Kidney capillary endothelial cell (primary cell): ENCODE measurements at places on chromosomes 5 and 9.

- no peak for DNase-seq
Observed at GRCh38 chr9:119834064-119834620, 464.9 kb upstream of the BRINP1 start.

- no peak for DNase-seq
Observed at GRCh38 chr5:179271821-179272325, 73.4 kb downstream of the ADAMTS2 start.

GRCh38 chr9:15139469-15139868, 167.5 kb downstream of the TTC39B start:
- no peak for DNase-seq

DNA sequence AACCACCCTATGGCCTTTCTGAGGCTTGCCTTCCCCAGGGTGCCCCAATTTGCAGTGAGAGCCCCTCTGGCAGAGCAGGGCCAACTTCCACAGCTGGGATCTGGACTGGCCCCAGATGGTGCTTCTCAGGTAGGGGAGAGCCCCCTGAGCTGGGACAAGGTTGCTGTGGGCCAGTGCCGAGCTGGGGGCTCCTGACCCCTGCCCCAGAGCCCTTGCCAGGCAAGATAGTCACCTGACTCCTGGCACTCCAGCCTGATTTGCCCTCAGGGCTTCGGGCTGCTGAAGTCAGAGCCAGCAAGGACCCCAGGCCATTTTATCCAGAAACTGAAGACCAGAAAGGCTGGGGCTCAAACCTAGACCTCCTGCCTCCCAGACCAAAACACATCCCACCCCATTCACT, 33.4 kb upstream of the AKNA start:
- no peak for DNase-seq

GRCh38 chr9:100605405-100605804, 27.5 kb downstream of the CAVIN4 start:
- DNase-seq: no peak

DNA sequence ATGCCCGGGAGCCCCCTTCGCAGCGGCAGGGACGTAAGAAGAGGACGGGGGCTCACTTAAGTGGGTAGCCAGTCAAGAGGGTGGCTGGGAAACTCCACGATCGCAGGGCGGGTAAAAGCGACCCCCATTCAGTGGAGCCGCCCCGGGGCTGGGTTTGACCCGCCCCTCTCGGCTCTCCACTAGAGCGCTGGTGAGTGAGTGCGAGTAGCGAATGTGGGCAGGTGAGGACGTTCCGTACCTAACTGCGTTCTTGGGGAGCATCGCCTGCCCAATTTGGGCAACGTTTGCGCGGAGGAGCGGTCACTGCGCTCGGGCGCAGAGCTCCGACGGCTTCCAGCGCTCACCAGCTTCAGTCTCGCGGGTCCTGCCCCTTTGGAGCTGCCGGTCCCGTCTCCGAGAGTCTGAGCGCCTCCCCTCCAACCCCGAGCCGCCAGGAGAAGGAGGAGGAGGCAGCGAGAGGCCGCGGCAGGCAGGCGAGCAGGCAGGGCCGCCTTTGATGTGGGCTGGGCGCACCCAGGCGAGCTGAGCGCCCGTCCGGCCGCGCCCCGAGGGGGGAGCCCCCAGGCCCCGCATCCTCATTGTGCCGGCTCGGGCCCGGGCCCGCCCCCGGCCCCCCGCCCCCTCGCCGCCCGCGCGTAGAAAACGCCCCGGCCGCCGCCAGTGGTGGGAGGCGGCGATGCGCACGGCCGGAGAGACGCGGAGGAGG, at the start of gene FGF18:
Gene FGF18 (plus strand): TSS at position 666 of the 706 bp plus-strand sequence. CDS start 553 bp downstream, outside the sequence.
- DNase-seq: no peak

DNA sequence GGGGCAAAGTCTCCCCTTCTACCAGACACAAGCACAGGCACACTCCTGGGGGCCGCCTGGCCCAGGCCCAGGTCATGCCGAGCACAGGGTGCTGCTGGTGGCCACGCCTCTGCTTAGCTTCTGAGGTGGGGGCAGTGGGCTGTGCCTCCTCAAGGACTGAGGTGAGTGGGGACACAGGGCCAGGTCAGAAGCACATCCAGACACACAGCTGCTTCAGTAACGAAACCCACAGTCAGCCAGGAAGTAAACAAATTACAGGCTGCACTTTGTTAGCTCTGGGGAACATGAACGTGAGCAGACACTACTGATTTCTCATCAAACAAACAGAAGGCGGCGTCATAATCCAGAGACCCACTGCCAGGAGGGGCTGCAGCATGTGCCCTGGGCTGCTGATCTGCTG, 192.4 kb downstream of the HSPA4 start:
- DNase-seq: no peak

DNA sequence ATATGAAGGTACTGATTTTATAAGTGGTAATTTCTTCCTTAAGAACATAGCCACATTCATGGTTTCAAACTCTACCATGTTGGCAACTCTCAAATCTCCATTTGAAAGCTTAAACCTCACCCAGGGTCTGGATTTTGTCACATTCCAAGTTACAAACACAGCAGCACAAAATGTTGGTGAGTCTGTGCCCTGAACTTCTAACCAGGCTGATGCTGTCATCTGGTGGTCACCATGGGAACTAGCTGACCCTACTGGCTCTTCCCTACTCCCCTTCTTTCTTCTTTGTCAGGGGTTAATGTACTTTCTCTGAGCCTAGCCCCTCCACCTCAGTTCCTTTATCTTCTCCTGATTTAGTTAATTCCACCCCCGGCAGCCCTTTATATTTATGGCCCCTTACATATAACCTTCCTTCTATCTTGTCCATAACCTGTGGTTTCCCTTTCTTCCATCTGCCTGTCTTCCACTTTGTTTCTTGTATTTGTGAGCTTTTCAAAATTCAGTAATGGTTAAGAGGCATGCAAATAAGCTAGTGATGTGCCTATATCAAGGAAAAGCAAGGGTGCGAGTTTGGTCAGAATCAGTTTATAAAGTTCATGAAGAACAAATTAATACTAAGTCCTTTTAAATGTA, 35.9 kb downstream of the TGFBR1 start:
- peak; percentile 31 for DNase-seq

GRCh38 chr9:113790093-113790492, 86.0 kb upstream of the ZNF618 start:
- DNase-seq: no peak

DNA sequence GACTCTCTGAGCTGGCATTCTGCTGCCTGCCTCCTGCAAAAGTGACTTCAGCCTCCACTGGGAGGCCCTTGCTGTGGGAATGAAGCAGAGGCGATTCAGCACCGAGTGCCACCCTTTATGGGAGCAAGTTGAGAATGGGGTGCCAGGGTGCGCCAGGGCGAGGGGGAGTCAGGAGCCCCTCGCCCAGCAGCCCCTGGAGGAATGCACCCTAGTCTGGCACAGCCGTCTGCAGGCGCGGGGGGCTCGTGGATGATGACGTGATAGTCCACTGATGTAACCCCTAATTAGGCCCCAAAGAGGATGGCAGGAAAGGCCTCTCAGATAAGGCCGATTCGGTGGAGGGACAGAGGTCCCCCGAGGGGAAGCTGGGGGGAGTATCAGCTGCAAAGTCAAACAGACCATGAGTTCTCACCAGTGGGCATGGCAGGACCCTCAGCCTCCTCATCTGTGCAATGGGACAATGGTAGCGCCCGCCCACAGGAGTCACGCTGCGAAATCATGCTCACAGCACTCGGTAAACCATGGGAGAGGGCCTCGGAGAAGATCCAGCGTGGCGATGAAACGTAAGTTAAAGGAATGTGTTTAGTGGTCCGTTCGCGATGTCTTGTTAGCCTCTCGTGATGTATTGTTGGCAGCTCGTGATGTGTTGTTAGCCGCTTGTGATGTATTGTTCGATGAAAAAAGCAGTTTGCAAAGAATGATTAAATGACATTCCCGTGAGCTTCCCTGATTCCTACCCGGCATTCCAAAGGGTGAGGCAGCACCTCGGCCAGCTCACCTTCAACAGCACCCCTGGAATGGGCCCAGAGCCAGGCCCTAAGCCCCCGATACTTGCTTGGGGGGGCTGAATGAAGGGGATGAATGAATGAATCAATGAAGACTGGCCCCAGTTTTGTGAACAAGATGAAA, 49.7 kb upstream of the NOTCH1 start:
- DNase-seq: no peak

- DNase-seq: peak; percentile 42
Observed at GRCh38 chr5:54610197-54610944, 92.8 kb downstream of the SNX18 start.

DNA sequence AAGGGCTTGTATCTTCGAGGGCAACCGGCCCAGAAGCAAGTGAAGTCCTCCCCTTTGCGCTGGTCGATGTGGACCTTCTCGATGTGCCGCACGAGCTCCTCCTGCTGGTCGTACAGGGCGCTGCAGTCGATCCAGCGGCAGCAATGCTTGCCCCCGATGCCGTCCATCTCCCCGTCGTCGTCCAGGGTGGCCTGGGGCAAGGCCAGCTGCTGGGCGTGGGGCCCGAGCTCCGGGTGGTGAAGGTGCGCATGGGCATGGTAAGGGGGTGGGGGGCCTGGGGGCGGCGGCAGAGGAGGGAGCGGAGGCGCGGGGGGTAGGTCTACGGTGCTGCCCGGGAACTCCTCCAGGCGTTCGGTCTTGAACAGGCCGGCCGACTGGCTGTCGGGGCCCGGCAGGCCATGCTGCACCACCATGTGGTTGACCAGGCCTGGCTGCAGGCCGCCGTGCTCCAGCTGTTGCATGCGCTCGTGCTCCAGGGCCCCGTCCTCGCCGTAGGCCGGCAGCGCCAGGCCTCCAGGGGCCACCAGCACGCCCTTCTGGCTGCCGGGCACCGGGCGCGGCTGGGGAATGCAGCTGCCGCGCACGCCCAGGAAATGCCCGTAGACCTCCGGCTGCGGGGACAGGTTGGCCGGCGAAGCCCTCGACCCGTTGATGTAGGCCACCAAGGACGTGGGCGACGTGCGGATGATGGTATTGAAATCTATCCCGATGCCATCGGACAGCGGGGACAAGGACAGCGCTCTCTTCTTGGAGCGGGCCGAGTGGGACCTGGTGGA, 181.8 kb downstream of the GLIS3 start:
- no peak for DNase-seq

DNA sequence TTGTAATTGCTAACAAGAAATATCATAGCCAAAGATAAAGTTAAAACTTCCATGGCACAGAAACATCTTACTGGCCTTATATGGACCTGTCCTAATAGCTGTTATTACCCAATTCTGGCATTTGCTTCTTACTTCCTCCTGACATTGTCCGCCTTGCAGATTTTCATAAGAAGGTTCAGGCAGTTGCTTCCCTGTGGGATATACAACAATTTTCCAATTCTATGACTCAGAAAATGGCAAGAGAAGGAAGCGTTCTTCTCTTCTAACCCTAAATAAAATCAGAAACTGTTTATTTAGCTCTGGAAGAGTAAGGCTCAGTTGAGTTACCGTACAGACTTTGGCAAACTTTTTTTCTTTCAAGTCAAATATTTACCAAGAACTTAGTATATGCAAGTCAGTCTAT, 1.7 kb downstream of the PRKAA1 start:
- peak; percentile 41 for DNase-seq

DNA sequence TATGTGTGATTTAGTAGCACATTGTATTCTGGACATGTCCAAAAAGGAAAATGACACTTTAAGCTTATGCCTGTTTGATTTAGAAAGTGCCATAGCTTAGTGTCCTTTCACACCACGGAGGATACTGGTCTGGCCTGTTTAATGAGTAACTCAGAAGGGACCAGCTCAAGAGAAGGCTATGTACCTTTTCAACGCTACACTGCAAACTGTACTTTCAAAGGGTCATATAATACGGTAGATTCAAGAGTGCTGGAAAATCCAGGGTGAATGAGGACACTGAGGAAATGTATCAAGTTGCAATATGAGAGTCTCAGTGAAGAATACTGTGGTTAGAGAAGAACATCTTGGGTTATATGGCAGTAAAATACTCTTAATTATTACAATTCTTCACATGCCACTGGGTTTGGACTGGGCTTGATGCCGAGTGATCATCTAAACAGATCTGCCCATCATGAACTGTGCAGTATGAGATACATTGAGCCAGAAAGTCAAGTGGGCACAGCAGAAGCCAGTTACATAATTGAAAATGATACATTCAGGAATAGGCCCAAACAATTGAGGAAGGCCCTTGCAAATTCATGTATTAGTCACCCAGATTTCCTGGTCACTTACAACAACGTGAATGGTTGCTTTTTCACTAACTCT, 1211.5 kb upstream of the CDH9 start:
- no peak for DNase-seq

- DNase-seq: no peak
Observed at GRCh38 chr5:165224366-165225045, 1719.1 kb downstream of the MAT2B start.

GRCh38 chr9:121992571-121993212, 100.4 kb downstream of the TTLL11 start:
- peak; percentile 76 for DNase-seq

DNA sequence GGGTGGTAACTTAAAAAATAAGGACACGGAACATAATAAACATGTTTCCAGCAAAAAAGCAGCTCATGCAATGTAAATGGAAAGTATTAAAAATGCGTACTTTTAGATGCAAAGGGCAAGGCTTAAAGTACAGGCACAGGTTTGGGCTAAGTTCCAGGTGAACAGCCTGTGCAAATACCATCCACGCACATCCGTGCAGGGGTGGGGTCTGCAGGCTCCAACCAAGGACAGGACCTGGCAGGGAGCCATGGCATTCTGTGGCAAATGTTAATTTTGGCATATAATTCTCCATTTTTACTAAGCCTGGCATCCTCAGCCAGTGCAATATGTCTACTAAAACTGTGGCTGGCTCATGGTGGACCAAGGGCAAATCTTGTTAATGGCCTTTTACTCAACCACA, 365.8 kb upstream of the DAP start:
- DNase-seq: no peak

GRCh38 chr9:27701587-27701986, 128.3 kb upstream of the C9orf72 start:
- no peak for DNase-seq

GRCh38 chr9:31210978-31211570, 1173.4 kb upstream of the ACO1 start:
- DNase-seq: no peak

- no peak for DNase-seq
Observed at GRCh38 chr5:172093965-172094364, 87.5 kb upstream of the FBXW11 start.

DNA sequence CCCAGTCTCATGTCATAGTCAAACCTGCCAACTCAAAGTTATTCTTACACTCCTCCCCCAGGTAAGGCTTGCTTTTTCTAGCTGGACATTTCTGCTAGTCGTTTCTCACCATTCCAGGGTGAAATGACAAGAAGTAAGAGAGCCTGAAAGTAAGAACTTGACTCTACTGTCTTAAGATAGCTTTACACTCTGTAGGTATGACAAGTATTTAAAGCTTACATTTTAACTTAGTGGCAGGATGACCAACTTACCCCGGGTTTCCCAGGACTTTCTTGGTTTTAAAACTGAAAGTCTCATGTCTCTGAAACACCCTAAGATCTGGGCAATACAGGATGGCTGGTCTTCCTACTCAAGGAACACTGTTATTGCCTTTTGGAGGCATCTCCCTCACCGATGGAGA, 67.5 kb upstream of the PIK3R1 start:
- DNase-seq: no peak

- no peak for DNase-seq
Observed at GRCh38 chr5:145838276-145838675, 3.1 kb upstream of the PRELID2 start.

- no peak for DNase-seq
Observed at GRCh38 chr9:106575823-106576222, 287.1 kb upstream of the ZNF462 start.
